NCI-H1930 (cell line): ENCODE measurements at places on chromosomes 1 and 21.

- no peak for DNase-seq
These were observed 23.4 kb downstream of the COA7 start for GRCh38 chr1:52674497-52675384.

DNA sequence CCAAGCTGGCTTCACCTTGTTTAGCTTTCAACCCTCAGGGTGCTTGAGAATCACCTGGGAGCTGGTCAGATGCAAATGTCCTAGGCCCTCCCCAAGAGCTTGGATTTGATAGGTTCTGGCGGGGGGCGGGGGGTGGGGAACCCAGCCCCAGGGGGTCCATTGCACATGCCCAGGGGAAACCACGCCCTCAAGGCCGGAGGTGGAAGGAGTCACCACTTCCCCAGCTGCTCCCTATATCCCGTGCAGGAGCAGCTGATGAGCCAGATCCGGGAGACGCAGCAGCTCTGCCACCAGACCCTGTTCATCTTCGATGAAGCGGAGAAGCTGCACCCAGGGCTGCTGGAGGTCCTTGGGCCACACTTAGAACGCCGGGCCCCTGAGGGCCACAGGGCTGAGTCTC lies 5.8 kb downstream of the TOR3A start:
- no peak for DNase-seq

GRCh38 chr1:9784508-9785133 lies 39.1 kb downstream of the CLSTN1 start:
- DNase-seq: peak; percentile 17

- DNase-seq: no peak
These were observed 70.8 kb upstream of the MPC2 start for GRCh38 chr1:168007691-168008090.

DNA sequence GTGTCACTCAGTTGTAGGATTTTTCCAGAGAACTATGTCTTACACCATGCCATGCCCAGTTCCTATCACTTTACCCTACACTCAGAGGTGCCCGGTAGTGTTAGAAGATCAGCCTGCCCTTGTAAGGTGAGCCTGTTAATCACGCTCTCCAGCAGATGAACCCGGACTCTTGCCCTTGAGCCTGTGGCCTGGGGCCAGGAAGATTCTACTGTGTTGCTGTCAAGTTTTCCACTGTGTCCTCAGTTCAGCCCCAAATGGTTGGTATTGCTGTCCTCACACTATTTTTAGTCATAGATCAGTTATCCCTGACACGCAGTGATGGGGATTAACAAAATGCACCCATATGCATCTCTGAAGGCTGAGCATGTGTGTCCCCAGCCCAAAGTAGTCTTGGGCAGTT lies 105.0 kb upstream of the SPAG17 start:
- DNase-seq: no peak

GRCh38 chr1:64875101-64875500 lies 91.2 kb downstream of the JAK1 start:
- DNase-seq: no peak

DNA sequence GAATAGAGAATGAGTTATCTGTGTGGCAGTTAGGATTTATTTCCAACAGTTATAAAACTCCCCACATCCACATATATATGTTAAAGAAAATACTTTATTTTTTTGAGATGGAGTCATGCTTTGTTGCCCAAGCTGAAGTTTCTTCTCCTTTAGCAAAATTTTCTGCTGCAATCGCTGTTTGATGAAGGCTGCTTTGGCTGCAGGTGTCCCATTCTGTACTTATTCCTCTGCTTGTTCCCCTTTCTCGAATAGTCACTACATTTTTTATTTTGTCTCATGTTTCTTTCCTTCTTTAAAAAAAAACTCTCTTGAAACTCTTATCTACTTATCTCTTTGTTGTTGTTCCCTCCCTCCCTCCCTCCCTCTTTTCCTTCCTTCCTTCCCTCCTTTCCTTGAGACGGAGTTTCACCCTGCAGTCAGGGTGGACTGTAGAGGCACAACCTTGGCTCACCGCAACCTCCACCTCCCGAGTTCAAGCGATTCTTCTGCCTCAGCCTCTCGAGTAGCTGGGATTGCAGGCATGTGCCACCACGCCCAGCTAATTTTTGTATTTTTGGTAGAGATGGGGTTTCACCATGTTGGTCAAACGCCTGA lies 10.6 kb downstream of the OR2W3 start:
- DNase-seq: no peak

DNA sequence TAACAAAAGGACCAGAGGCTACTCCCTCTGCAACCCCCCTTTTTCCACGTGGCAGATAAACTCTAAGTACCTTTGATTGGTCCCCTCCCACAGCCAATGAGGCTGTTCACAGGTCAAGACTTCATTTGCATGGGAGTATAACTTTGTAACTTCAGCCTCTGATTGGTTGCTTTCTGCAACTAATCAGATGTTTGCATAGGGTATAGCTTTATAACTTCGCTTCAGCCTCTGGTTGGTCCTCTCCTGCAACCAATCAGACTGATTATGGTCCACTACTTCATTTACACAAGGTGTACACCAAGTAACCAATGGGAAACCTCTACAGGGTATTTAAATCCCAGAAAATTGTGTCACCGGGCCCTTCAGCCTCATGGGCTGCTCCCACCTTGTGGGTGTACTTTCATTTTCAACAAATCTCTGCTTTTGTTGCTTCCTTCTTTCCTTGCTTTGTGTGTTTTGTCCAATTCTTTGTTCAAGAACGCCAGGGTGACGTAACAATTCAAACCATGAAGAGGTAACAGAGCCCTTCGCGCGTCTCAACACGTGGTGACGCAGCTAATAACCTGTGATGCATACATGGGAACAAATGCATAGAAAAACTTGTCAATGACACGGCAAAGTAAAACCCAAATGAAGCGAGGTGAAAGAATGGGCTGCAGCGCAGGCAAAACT lies 47.2 kb downstream of the VPS26C start:
- no peak for DNase-seq

- peak; percentile 82 for DNase-seq
These were observed at the start of the genes MRPS6 and SLC5A3 for GRCh38 chr21:34073032-34073748. Gene MRPS6, plus strand, starts transcription at chr21:34073578. Its CDS starts 123 bp downstream, at chr21:34073701. Gene SLC5A3, plus strand, starts transcription at chr21:34073578. Its CDS starts 21,621 bp downstream, at chr21:34095199.

DNA sequence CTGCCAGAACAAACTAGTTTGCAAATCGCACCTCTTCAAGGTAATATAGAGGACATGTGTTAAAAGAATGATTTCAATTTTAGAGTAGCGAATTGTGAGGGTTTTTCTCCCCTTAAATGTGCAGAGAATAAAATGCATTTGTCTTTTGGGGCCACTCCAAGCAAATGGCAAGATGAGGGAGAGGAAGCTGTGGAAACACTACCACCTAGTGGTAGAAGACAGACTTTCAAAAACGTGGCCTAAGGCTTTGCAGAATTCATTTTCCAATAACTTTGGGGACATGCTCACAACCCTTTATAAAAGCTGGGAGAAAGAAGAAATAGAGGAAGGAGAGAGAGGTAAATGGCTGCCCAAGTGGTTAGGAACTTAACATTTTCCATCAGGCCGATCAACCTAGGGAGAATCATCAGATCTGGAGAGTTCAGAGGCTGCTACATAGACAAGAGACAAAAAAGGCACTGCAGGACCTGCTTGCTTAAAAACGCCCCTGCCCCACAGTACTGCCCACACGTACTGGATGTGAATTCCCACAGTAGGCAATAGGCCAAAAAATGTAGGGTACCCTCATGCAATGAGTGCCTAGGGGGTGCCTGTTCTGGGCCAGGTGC lies 15.7 kb upstream of the RCAN1 start:
- peak; percentile 16 for DNase-seq

GRCh38 chr1:11059155-11059967 lies 457 bp downstream of the SRM start:
- no peak for DNase-seq

GRCh38 chr1:63753591-63753990 lies 20.2 kb upstream of the ROR1 start:
- DNase-seq: no peak

DNA sequence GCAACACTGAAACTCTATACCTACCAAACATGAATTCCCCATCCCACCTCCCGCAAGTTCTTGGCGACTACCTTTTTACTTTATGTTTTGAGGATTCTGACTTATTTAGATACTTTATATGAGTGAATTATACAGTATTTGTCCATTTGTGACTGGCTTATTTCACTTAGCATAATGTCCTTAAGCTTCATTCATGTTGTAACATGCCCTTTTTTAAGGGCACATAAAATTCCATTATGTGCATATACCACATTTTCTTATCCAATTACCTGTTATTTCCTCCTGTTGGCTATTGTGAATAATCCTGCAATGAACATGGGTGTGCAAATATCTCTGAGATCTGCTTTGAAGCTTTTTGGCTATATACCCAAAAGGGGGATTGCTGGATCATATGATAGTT lies 22.0 kb upstream of the CHIT1 start:
- DNase-seq: no peak

DNA sequence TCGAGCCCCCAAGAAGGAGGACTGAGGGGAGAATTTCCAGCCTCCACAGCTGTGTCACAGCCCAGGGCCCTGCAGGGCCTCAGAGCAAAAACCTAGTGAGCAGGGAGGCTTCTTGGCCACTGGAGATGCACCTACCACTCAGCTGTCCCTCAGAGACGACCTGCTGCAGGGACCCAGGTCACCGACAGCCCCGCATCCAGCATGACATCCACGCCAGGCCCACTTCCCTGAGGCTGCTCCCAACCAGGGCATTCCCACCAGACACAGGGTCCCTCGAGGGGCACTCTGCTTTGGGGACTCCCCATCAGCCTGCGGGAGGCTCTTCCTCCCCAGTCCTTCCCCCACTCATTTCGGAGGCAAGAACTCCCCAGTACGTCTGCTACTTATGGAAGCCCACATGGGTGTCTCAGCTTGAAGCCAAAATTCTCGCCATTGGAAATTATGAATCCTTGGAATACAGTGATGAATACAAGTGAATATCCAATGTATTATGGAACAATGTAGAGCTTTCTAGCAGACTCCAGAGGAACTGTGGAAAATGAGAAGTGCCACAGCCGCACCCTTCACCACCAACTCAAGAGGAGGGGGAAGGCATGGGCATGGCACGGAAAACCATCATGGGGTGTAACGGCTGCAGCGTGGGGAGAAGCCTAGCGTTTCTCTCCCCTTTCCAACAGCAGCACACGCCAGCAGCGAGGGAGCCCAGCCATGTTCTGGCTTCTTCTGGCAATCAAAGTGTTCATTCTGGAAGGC lies 6.9 kb downstream of the TFF3 start:
- no peak for DNase-seq

- DNase-seq: peak; percentile 19
These were observed at the start of gene SCMH1 for GRCh38 chr1:41241749-41242341. Gene SCMH1, minus strand, starts transcription at chr1:41242306. Its CDS starts 56,173 bp downstream, at chr1:41186133.

GRCh38 chr1:183255073-183255472 lies 69.0 kb downstream of the LAMC2 start:
- DNase-seq: no peak

DNA sequence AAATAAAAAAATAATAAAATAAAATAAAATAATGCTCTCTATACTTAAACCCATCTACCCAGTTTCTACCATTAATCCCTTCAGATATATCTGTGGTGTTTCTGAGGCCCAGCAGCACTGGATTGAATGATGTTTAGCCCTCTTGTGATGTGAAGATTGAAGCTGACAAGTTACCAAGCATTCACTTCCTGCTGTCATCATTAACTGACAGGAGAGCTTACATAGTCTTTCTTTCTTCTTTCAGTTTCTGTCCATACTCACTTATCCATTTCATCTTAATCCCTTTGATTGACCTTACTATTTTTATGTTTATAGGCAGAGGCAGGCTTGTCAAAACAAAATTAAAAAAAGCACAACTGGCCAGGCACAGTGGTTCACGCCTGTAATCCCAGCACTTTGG lies 38.8 kb upstream of the PGD start:
- DNase-seq: no peak

GRCh38 chr1:153519242-153519641 lies 16.5 kb downstream of the S100A6 start:
- no peak for DNase-seq

DNA sequence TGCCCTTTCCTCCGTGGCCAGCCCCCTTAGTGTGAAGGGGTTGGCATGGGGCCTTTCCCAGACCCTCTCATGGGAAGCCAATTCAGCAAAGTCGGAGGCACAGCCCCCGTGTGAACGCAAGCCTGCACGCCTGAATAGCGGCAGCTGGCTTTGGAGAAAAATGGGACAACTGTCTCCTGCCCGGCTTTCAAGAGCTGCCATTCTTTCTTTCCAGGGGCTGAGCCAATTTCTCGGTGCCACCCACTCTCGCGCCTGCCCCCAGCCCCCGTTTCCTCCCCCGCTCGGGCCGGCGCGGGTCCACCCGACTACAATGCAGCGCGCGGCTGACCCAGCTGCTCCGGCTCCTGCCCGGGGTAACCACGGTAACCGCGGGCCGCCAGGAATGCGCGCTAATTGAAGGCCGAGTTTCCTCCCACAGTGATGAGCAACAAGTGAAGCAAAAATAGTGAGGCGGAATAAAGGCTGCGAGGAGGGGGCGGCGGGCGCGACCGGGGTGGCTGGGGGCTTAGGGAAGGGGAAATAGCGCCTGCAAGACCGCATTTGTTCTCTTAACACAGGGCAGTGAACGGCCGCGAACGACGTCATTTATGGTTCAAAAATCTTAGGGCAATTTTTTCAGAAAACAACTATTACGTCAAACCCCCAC lies 27.8 kb downstream of the ILDR2 start:
- peak; percentile 4 for DNase-seq

GRCh38 chr21:42148097-42148496 lies 70.8 kb upstream of the ABCG1 start:
- DNase-seq: no peak

DNA sequence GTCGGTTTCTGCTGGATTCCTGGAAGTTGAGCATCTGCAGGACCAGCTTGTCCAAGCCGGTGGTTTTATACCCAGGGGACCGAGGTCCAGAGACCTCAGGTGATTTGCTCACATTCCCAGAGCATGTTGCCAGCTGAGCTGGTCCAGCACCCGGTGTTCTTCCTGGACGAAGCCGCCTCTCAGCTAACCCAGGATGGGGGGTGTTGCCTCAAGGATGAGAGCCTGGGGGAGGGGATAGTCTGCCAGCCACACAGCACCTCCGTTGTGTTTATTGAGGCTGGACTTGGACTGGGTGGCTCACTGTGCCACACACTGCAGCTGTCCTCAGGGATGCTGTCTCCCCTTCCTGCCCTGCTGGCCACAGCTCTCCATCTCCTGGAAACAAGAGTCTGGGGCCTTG lies 1.5 kb downstream of the TMEM201 start:
- no peak for DNase-seq

GRCh38 chr1:233463333-233463732 lies 135.8 kb downstream of the MAP3K21 start:
- no peak for DNase-seq

DNA sequence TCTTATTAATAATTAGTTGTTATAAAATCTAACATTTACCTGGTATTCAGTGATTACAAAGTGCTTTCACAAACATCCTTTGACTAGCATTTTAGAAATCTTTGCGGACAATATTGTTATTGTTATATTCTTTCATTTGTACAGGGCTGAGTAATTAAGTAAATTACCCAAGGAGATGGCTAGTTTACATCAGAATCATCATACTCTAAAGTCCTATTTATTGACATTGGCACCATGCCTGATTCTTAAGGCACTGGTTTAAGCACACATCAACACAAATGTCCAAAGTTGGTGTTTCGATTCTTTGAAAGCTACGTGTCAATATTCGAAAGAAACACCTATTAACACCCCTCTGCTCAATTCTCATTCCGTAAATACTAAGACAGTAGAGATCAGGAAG lies 424.6 kb upstream of the CHRM3 start:
- no peak for DNase-seq
